ENCODE measurements at places on chromosomes 13 and 19.
A peak's percentile ranks its signal among the peaks of the same experiment; 100 is the strongest.

DNA sequence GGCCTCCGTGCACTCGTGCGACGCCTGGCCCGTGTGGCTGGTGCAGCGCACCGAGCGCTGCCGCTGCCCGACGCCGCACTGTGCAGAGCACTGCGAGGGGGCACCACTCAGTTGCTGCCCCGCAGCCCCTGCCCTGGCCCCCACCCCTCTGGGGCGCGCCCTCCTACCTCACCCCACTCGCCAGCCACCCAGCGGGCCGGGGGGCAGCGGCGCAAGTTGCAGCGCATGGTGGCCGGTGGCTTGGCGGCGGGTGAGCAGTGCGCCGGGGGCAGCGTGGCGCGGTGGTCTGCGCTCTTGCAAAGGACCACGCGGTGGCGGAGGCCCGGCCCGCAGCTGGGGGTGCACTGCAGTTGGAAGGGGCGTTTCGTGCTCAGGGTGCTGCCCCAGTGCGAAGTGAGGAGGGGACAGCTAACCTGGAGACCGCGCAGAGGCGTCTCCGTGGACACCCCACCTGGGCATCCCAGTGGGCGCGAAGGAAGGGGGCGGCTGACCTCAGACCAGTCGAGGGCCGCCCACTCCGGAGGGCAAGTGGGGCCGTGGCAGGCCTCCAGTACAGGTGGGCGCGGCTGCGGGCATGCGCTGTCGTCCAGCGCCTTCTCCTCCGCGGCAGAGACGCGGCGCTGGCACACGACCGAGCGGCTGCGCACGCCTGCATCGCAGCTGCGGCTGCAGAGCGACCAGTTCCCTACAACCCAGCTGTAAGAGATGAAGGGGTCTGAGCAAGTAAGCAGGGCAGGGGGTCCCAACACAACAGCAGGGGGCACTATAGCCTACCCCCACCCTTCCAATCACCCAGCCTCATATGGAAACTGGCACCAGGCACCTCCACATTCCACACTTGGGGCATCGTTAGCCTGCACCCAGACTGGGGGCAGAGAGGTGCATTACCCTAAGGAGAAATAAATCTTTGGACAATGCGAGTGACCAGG, 8.0 kb upstream of the MYO1F start:
- no peaks in the 10 kb centered on the region for H3K27me3 ChIP-seq
- no peak for DNase-seq
- H3K4me1 ChIP-seq: peaks cover 5% of the 10 kb centered on the region

- H3K27me3 ChIP-seq: no peaks in the 10 kb centered on the region
- H3K4me1 ChIP-seq: peaks cover 30% of the 10 kb centered on the region
- H3K36me3 ChIP-seq: peaks cover 37% of the 10 kb centered on the region
- H3K27ac ChIP-seq: peak overlapping the region; percentile 34
- H3K4me3 ChIP-seq: no peak overlapping the region
- DNase-seq: no peak
Measured at GRCh38 chr19:17755977-17756670, 4.8 kb downstream of the FCHO1 start.

GRCh38 chr13:112833551-112834257, 135.3 kb upstream of the MCF2L start:
- H3K27me3 ChIP-seq: no peaks in the 10 kb centered on the region
- no peak overlapping the region for H3K27ac ChIP-seq
- DNase-seq: no peak
- no peak overlapping the region for H3K4me3 ChIP-seq
- H3K36me3 ChIP-seq: peaks cover 59% of the 10 kb centered on the region

GRCh38 chr19:3068071-3068470, 5.8 kb upstream of the TLE5 start:
- no peak for DNase-seq
- peaks cover 6% of the 10 kb centered on the region for H3K4me1 ChIP-seq
- H3K27ac ChIP-seq: no peak overlapping the region
- no peaks in the 10 kb centered on the region for H3K36me3 ChIP-seq
- no peaks in the 10 kb centered on the region for H3K27me3 ChIP-seq
- H3K4me3 ChIP-seq: no peak overlapping the region

DNA sequence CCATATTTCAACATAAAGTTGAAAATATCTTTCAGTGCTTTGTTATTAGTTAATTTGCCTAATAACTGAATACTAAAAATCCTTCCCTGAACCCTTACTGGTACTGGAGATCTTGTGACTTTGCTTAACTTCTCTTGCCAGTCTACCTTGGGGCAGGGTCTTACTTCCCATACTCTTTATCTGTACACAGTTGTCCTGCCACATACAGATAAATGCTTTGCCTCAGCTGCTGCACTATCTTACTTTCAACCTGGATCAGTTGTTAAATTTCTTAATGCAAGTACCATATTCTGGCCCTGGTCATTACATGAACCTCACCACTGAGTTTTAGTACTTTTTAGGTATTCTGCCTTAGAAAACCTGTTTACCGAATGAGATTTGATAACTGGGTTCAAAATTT, 107.6 kb downstream of the PIBF1 start:
- no peak for DNase-seq
- no peaks in the 10 kb centered on the region for H3K4me1 ChIP-seq
- peaks cover 3% of the 10 kb centered on the region for H3K36me3 ChIP-seq
- no peaks in the 10 kb centered on the region for H3K27me3 ChIP-seq
- no peak overlapping the region for H3K27ac ChIP-seq
- H3K4me3 ChIP-seq: no peak overlapping the region

- H3K27ac ChIP-seq: no peak overlapping the region
- DNase-seq: no peak
- no peaks in the 10 kb centered on the region for H3K27me3 ChIP-seq
- H3K36me3 ChIP-seq: no peaks in the 10 kb centered on the region
- H3K4me1 ChIP-seq: no peaks in the 10 kb centered on the region
Measured at GRCh38 chr19:3855320-3855719, 13.5 kb downstream of the ZFR2 start.
